ENCODE measurements at places on chromosomes 3 and 15.
A peak's percentile ranks its signal among the peaks of the same experiment; 100 is the strongest.

GRCh38 chr15:101126618-101127505, 125.0 kb downstream of the CHSY1 start:
- peak; percentile 54 for DNase-seq

DNA sequence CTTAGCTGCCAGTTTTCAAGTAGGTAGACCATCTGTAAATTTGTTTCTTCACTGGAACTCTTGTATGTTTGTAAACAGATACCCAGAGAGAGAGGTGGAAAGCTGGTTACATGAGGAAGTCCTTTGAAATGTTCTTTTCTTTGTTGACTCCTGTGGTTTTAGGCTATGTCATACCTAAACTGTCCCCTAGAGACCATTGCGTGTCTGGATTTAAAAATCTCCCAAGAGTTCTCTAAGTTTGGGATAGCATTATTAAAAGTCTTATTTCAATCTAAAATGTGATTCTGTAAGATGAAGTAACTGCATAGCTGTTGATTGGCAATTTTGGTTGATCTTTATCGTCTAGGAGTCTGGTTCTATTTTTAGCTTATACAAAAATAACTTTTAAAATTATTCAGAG, 127.2 kb downstream of the GHSR start:
- no peak for DNase-seq

DNA sequence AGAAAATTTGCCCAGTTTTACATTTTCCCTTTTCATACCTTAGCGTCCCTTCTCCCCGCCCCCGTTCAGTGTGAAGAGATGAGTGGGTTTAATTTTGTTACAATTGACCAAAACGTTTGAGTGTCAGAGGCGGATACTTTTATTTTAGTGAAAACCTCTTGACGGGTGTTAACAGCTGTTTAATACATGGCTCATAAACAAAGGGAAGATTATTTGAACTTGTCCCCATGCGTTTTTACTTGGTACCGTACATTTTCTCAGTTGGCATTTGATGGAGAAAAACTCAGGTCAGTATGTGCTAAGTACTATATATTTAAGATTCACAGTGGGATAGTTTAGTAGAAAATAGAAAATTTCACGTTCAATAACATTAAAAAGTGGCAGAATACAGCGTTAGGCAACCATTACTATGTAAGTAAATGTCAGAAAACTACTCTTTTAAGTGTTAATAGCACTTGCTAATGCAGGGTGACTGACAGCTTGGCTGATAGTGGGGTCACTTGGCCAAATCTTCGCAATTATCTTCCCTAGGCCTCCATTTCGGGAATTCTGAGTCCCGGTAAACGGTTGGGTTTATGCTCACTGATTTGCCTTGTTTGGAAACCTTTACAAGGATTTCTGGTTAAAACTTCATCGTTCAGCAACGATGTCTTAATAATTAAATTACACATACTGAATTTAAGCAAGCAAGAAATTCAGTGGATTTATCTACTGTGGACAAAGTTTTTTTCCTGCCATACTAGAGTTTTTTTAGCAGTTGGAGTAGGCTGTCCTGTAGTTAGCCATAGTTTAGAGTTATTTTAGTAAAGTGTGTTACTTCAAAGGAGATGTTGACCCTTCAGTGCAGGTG, 4.8 kb downstream of the CHD2 start:
- DNase-seq = no peak

GRCh38 chr3:37183375-37183831, 9.0 kb upstream of the LRRFIP2 start:
- DNase-seq = no peak

DNA sequence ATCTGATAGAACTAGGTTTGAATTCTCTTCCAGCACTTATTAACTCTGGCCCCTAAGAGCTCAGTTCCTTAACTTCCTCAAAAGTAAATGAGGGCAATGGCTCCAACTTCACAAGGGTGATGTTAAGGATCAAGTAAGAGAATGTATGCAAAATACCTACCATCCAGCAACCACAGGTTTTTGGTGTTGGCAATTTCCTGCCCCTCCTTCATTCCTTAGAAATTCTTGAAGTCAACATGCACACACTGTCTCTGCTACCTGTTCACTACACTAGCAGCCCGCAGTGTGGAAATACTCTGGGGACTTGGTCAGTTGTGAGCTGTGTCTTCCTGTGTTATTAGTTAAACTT, 5.0 kb downstream of the ZBED2 start:
- DNase-seq = no peak

- no peak for DNase-seq
Measured at GRCh38 chr3:33237439-33237838, 18.8 kb upstream of the SUSD5 start.

DNA sequence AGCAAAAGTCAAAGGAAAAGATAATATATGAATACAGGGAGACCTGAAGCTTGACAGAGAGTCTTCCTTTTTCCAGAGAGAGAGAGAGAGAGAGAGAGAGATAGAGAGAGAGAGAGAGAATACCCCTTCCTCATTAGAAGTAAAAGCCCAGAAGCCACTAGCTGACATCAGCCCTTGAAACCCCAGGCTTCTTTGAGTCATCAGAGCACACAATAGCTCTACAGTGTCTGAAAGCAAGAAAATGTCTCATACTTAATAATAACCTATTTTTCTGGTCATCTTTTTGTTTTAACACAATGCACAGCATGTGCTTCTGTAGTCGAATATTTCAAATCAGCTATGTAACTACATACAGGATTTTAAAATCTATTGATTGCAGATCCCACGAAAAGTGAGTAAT, 109.2 kb upstream of the NANOGP8 start:
- DNase-seq = no peak

DNA sequence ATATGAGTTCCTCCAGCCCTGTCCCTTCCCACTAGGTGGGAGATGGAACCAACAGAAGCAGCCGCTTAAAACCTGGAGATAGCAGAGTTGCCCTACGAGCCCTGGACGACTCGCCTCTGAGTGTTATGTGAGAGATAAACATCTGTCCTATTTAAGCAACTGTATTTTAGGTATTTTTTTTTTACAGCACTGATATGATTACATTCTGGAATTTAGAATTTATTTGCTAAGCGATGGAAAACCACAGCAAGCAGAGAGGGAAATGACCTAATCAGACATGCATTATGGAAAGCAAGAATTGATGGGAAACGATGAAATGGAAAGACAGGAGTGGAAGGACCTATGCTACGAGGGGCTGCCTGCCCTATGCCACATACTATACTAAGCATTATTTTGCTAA, 379.0 kb upstream of the IL12A start:
- DNase-seq = no peak

GRCh38 chr3:12999147-13000140, 73.8 kb downstream of the IQSEC1 start:
- DNase-seq = no peak

- no peak for DNase-seq
Measured at GRCh38 chr3:59327376-59327808, 277.6 kb upstream of the CFAP20DC start.

DNA sequence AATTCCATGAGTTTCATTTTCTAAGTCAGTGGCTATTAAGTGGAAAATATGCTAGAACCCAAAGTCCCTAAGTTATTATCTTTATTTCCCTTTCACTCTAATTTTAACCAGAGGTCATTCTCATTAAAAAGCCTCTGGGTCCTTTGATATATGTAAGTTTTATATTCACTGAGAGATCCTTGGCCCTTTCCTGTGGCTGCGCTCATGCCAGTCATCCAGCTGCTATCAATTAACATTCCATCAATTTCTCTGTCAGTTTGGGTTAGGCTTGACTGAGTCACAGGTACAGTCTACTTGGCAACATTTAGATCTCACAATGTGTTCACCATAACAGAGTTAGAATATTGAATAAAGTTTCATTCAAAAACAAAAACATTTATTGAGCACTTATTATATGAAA, 58.0 kb upstream of the FBN1 start:
- no peak for DNase-seq

- no peak for DNase-seq
Measured at GRCh38 chr3:9064850-9065249, 101.6 kb upstream of the RAD18 start.

GRCh38 chr3:142929109-142929508, 34.4 kb downstream of the PAQR9 start:
- DNase-seq = peak; percentile 31

DNA sequence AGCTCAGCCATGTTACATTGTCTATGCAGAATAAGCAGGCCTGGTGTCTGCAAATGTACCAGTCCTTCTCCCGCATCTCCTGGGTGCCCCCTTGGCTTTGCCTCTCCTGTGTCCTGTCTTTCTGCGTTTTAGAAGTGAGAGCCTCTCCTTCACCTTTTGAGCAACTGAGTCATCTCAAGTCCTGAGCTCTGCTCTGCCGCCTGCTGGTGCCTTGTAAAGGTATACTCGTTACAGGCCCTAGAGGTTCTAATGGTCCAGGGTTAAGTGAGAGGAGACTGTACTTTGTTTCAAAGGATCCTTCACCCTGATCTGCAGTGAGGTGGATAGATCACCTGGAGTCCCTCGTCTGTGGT, 12.6 kb downstream of the GHRL start:
- no peak for DNase-seq

- peak; percentile 25 for DNase-seq
Measured at GRCh38 chr3:194137008-194137505, 1.1 kb downstream of the HES1 start.

DNA sequence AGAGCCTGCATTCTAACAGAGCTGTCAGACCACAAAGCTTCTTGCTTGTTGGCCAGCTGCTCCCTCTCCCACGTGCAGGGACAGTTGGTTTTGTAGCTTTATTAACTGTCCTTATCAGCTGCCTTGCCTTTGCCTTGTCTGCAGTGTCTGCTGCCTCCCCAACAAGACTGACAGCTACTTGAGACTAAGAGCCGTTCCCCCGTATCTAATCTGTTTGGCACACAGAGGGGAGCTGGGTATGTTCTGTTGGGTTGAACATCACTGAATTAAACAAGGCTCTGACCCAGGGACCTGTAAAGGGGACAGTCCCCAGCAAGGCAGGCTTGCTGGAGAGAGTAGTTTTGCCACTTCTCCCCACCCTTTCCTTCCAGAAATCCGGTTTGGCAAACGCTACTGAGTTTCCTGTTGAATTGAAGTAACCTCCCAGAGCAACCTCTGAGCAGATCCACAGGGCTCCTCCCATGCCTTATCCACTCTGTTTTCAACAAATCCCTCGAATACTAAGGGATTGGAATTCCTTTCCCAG, 116.1 kb downstream of the ANP32A start:
- no peak for DNase-seq
